ENCODE measurements at places on chromosomes 2 and 18.

DNA sequence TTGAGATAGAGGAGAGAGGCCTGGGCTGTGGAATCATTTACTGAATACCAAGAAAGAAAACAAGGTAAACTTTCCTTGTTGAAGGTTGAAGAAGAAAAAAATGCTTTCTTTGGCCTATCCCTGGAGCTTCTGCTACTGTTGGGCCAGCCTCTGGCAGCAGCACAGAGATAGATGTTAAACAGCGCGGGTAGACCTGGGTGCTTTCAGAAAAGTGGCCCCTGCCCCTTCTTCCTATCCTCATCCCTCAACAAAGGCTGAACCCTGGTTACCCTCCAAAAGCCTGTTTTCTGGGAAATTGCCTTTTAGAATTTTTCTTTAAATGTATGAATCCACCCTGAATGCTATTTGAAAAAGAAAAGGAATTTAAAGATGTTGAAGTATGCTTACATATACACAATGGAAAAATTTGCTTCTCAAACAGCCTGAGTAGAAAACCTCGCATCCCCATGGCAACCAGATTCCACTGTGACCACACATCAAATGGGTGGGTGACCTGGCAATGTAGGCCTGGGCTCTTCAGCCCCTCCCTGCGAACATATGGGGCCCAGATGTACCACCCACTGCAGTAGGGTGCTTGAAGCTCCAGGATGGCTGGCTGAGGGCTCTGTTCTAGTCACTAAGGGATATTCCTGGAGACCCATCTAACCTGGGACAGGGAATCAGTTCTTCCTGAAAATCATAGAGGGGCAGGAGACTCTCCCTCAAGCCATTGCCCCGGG lies 23.4 kb upstream of the CHRNA1 start:
- DNase-seq, result peak; percentile 86

DNA sequence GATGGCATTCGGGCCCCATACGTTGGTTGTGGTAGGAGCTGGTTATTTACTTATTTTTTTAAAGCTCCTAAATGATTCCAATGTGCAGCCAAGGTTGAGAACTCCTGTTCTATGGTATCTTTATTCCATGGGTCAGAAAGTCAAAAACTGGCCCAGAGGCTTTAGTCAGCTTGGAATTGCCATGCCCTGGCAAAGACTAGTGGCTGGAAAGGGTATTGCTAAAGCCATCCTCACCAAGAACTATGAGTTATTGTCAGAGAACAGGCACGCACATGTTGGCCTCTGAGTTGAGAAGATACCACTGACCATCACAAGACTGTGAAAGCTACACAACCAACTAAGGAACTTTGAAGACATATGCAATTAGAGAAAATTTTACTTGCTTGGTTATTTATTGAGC lies 47.9 kb upstream of the ACMSD start:
- no peak for DNase-seq

- DNase-seq, result no peak
These were observed 2.7 kb upstream of the LRP2 start for GRCh38 chr2:169365029-169365480.

- no peak for DNase-seq
These were observed 46.2 kb downstream of the UGGT1 start for GRCh38 chr2:128137094-128137616.

GRCh38 chr2:206693399-206694137 lies 24.6 kb downstream of the DYTN start:
- peak; percentile 62 for DNase-seq

GRCh38 chr2:138079976-138080375 lies 115.7 kb downstream of the HNMT start:
- DNase-seq, result no peak

DNA sequence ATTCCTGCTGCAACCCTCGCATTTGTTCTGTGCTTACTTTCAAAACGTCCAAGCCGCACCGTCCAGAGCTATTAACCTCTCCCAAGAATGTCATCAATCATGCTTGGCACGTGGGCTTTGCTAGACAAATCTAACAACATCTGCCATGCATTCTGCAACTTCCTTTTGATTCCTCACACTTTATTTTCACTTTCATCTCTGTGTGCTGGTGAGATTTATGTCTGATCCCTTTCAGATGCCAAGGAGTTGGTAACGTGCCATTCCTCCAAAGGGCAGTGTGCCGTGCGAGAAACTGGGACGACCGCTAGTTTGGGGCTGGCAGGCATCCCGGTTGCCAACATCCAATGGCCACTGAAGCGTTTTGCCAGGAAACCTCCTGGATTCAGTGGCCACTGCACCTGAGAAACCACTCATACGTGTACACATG lies 230.0 kb upstream of the PARD3B start:
- DNase-seq, result no peak

DNA sequence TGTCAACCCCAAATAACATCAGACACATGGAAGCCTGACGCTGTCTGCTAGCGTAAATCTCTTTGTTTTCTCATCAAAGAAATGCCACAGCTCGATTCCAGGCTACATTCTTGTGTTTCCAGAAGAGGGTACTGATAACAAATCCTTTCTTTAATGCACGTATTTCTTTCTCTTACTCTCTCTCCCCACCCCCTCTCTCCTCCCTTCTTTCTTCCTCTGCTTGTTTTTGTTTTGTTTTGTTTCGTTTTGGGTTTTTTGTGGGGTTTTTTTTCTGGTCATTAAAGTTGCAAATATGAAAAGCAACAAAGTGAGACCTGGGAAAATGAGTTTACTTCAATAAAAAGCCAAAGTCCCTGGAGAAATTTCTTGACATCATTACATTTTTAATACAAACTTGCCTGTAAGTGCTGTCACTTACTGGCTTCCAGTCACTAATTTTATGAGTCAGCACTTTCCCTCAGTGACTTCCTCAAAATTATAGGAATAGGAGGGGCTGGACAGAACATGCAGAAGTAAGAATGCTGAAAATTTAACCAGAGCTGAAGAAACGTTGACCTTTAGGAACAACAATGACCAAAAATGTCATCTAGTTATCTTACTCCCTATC lies 106.7 kb upstream of the NABP1 start:
- DNase-seq, result peak; percentile 67

DNA sequence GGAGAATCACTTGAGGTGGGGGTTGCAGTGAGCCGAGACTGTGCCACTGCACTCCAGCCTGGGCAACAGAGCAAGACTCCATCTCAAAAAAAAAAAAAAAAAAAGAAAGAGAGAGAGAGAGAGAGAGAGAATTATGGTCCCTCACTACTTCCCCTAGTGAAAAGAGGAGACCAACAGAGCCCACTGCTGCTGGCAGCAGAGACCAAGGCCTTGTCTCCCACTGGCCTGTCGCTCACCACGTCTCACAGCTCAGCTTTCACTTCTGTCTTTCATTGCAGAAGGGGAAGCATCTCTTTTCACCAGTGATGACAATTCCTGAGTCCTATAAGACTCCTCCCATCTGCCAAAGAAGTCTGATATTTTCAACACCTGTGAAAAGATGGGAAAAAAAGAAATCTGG lies 81.3 kb downstream of the CLHC1 start:
- no peak for DNase-seq

GRCh38 chr2:196592911-196593881 lies 46.3 kb upstream of the CCDC150 start:
- DNase-seq, result peak; percentile 80

DNA sequence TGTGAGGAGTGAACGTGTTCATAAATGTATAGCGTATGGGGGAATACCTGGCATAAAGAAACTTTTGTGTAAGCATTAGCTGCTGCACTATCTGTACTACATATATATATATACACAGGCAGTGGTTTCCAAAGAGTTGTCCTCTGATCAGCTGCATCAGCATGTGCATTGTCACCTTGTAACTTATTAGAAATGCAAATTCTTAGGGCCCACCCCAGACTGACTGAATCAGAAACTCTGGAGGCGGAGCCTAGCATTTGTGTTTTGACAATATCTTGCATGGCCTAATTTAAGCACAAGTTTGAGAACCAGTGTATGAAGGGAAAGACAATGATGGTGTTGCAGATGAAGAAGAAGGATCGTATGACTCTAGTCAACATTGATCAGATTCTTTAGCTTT lies 299.5 kb downstream of the CCDC102B start:
- no peak for DNase-seq

DNA sequence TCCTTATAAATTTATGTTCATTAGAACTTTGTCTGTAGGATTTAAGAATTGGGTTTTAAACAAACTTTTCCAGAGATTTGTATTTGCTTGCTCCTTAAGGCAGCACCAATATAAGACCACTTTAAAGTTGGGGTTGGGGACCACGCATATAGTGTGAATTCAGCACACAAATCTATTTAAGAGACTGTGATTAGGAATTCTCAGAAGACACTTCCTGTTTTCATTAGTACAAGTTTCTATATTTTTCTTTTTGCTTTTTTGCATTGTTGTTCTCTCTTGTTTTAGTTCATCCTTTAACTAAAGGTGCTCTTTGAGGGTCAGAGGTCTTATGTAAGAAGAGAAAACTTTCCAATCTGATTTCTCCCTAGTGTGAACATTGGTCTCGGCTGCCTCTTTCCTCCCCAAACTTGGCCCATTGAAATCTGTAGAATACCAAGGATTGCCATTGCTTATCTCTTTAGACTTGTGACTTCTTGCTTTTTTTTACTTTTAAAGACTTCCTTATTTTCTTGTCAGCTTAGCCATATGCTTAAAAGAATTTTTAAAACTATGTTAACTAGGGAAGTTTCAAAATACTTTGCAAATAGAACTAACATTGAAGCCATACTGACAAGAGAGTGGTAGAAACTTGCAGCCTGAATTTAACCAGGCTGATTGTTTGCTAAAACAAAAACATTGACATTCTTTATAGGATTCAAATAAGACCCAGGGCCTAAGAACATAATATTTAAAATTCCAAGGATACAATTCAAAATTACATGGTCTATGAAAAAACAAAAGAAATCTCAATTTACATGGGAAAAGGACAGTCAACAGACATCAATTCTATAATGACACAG lies 264.1 kb upstream of the FN1 start:
- DNase-seq, result no peak

GRCh38 chr18:27413495-27414401 lies 228.6 kb upstream of the CHST9 start:
- DNase-seq, result peak; percentile 47

GRCh38 chr2:7973801-7974480 lies 707.9 kb upstream of the ID2 start:
- no peak for DNase-seq

DNA sequence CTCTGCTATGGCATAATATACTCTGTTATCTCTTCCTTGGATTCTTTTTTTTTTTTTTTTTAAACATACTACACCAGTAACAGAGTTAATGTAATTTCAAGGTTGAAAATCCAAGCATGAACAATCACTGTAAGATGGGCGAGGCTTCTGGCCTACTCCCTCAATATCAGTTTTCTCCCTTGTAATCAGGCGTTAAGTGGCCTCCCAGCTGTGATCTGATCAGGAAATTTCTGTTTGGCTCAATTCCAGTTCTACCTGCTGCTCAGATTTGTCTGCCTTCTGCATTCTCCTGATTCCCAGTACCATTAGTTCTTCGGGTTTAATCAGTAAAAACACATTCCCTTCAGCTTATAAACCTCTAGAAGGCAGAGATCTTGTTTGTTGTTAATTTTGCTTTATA lies 18.6 kb downstream of the PRKD3 start:
- no peak for DNase-seq

GRCh38 chr2:127574656-127575055 lies 39.2 kb downstream of the MYO7B start:
- no peak for DNase-seq

- no peak for DNase-seq
These were observed 20.4 kb upstream of the XDH start for GRCh38 chr2:31434911-31435310.

GRCh38 chr2:74550231-74550630 lies 3.5 kb downstream of the LOXL3 start:
- no peak for DNase-seq

GRCh38 chr2:61557381-61557780 lies 19.2 kb upstream of the XPO1 start:
- DNase-seq, result no peak

DNA sequence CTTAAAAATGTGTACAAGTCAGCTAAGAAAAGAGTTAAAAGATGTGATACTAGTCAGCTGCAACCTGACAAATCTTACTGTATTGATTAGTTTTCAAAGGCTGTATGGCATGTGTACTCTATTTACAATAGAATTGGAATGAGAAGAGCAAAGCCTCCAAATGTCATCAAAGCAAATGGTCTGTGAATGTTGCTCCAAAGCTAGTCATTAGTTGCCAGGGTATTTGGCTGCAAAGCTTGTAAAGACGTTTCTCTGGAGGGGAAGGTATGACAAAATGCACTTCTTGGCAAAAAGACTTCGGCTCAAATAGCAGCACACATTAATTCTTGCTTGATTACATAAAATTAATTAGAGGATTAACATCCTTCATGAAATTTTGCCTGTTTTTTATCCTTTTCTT lies 59.3 kb downstream of the ETAA1 start:
- DNase-seq, result peak; percentile 51

GRCh38 chr18:78582898-78583738 lies 396.5 kb upstream of the SALL3 start:
- DNase-seq, result peak; percentile 9

DNA sequence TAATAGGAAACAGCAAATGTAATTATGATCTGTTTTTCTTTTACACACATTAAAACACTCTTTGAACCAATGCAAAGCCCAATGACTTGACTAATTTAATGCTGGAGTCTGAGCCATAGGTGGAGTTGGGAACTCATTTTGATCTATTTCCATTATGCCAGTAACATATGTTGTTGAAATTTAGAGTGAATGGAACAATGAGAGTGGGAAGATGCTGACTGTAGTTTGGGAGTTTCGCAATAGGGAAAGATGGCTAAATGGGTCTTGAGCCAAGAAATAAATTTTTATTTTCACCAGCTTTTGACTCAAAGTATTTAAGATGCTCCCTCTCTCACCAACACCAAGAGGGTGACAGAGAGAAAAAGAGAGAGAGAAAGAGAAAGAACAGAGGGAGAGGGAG lies 246.7 kb downstream of the DLGAP1 start:
- DNase-seq, result no peak

DNA sequence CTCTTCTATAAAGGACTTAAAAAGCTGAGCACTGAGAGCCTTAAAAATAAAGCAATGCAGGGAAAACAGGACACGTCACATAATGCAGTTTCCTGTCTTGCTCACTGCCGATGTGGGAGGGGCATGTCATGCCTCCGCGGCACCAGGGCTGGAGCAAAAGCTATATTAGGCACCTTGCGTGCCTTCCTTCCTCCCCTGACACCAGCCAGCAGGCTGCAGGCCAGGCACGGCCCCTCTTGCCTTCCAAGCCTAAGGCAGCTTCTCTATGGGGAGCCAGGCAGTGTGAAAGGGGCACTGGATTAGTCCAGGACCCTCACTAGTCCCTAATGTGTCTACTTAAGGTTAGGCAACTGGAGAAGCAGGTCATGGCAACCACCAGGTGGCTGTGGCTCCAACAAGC lies 26.3 kb downstream of the MRPL35 start:
- DNase-seq, result peak; percentile 65

DNA sequence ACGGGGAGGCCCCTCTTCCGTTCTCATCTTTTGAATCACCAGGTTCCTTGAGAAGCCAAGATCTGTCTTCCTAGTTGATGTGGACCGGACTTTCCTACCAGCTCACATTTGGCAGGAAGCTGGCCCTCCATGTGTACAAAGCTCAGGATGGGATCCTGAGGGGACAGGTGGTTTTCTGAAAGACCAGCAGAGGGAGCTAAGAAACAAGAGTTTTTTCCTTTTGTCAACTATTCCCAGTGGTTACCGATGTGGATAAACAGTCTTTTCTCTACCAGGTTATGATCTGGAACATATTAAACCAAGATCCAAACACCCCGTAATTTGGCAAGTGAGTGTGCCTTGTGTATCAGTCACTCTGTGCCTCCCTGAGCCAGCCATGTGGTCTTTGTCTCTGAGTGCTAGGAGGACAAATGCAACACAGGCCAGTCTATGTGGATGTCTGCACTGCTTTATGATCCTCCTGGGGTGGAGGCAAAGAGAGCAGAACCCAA lies 25.1 kb upstream of the ARHGAP25 start:
- DNase-seq, result peak; percentile 64

Measured in lung (tissue), 17 donors.